ENCODE measurements at places on chromosomes 3 and 15.

GRCh38 chr3:89558711-89559110 lies 451.3 kb downstream of the EPHA3 start:
- DNase-seq = no peak

DNA sequence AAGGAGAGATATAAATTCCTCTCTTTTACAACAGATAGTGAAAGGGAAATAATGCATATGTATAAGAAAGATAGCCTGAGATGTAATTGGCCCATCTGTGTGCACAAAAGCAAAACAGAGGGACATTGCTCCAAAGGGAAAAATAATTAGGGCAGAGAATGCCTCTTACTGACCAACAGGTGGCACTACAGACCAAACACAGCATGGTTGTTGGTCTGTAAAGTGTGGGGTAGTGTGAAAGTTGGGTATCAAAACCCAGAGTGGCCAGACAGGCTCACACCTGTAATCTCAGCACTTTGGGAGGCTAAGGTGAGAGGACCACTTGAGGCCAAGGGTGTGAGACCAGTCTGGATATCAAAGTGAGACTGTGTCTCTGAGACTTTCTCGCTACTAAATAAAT lies 4.5 kb upstream of the TLNRD1 start:
- no peak for DNase-seq

- no peak for DNase-seq
Observed at GRCh38 chr3:129315223-129315997, 36.7 kb downstream of the HMCES start.

GRCh38 chr15:33242669-33243191 lies 48.2 kb upstream of the FMN1 start:
- DNase-seq = no peak

GRCh38 chr3:169509780-169510692 lies 153.5 kb downstream of the MECOM start:
- DNase-seq = no peak
